ENCODE measurements at places on chromosomes 12 and 14.

- DNase-seq, result no peak
Measured at GRCh38 chr12:88546853-88547252, 33.4 kb downstream of the KITLG start.

DNA sequence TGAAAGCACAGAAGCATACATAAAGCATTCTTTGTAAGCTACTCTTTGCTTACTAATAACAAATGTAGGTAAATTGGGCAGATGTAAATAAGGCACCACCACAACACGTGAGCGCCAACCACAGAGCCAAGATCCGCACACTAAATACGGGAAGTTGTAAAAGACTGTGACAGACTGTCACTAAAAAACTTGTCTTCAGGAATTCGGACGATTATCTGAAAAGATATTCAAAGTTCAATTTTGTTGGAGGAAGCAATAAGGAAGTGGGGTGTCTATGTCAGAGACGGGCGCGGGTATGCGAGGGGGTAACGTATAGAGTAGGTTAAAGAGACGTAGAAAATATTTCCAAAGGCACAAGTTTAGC lies 1.5 kb upstream of the HSP90B1 start:
- no peak for DNase-seq

DNA sequence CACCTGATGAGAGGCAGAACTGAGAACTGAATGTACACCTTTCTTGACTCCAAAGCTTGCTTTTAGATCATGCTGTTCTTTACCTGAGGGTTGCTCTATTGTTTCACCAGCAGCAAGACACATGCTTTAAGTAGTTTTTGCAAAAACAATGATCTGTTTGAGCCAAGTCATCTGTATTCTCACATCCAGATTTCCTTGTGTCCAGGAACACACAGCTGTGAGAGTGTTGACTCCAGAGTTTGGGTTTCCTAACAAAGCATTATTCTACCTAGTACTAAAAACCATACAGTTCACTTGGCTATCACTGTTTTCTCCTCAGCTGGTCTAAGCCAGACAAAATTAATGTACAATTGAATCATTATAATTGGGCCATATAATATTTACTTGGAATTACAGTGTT lies 120.4 kb downstream of the STAB2 start:
- DNase-seq, result no peak

DNA sequence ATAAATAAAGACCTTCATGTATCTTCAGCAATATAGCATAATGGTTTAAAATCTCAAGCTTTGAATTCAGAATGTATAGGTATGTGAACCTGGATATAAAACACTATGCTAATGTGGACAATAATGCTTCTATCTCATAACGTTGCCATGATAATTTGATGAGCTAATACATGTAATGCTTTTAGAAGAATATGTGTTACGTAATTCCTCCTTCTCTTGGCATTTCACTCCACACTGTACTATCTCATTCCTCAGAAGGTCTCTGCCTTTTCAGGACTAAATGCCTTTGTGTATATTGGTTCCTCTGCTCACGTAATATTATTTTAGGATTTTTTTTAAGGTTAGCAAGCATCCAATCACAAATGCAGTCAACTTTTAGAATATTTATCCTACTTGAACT lies 86.5 kb downstream of the FOXA1 start:
- no peak for DNase-seq

GRCh38 chr12:79020106-79020505 lies 155.5 kb downstream of the SYT1 start:
- no peak for DNase-seq

GRCh38 chr14:94884616-94885230 lies 114.8 kb upstream of the GSC start:
- no peak for DNase-seq

DNA sequence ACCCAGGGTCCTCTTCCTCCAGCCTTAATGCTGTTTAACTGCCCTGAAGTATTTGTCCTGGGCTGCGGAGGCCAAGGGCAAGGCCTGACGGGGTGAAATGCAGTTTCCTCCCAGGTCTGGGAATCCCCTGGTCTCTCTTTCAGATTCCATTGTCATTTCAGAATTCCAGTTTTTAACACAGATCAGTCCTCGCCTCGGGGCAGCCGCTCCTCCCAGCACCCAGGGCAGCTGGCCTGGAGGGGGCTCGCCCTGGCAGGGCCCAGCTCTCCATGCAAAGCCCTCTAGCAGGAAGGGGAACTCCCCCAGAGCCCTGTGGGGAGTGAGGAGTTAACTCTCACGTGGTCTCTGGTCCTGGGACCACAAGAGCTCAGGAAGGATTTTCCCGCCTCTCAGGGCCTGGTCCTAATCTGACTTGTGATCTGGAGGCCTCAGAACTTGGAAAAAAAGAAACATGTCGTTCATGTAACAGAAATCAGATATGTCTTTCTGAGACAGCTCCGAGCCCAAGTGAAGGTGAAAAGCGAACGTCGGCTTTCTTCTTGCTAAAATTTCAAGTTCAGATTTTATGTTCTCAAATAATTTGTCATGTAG lies 265.6 kb upstream of the SFSWAP start:
- DNase-seq, result no peak

- DNase-seq, result no peak
Measured at GRCh38 chr12:52246720-52247621, 13.9 kb downstream of the KRT7 start.

GRCh38 chr12:2683283-2684025 lies 111.3 kb upstream of the FKBP4 start:
- no peak for DNase-seq

DNA sequence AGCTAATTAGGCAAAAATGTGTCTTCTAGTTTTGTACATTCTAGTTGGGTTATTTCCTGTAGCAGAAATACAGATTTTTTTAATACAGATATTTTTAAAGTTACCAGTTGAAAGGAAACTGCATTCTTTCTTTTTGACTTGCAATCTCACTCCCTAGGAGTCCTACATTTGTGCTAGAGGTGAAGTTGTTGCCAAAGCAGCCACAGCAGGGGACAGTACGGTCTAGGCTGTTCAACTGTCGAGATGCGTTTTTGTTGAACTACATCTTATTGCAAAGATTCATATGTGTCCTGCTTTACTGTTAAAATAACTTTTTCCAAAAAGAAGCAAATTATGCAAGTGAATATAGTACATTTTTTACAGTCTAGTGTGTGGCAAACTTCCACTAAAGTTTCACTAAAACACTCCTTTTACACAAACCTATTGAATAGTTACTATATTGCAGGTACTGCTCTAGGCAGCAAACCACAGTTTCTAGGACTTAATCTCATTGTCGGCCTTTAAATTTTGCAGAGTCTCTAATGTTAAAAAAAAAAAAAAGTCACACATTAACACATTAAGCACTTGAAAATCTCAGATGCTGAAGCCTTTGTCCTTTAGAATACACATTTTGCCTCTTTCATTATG lies 30.2 kb upstream of the SRGAP1 start:
- DNase-seq, result no peak

- no peak for DNase-seq
Measured at GRCh38 chr12:120363274-120363855, 5.6 kb downstream of the MSI1 start.

DNA sequence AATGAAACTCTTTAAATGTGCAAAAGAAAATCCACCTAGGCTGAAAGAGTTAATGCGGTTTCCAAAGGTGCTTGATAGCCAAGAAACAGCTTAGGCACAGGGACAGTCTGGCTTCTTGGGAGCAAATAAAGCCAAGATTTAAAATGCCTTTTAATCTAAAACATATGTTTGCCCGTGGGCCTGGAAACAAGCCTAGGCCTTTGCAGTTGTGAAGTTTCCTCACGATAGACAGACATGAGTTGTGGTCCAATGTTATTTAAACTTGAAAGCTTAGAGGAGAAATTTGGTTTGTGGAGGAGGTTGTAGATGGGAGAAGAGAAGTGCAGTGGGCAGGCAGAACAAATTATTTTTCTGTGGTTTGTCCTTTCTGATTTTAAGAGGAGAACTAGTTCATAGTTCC lies 29.8 kb downstream of the PROX2 start:
- no peak for DNase-seq

- DNase-seq, result no peak
Measured at GRCh38 chr12:21308785-21309184, 25.9 kb downstream of the SLCO1A2 start.

DNA sequence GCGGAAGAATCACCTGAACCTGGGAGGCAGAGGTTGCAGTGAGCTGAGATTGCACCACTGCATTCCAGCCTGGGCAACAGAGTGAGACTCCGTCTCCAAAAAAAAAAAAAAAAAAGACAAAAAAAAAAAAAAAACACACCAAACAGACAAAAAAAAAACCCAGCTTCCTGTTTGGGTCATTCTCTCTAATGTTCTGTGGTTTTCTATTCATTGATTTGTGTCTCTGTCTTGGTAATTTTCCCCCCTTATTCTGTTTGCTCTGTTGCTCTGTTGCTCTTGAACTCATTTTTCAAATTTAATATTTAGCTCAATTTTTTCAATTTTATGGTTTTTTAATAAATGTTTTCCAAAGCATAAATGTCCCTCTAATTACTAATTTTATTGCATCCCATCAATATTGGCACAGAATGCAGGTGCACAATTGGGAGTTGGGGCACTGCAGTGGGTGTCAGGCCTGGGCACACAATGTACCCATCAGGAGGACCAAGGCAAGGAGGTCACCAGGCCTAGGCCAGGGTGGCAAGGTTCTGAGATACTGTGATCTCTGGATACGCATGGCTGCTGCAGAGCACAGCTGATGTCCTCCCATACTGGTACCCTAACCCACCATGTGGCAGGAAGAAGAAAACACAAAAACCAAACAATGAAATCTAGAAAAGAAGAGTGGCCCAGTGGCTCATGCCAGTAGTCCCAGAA lies 8.0 kb upstream of the GNPTAB start:
- DNase-seq, result no peak

GRCh38 chr12:129083121-129083840 lies 230.0 kb downstream of the GLT1D1 start:
- no peak for DNase-seq

- DNase-seq, result no peak
Measured at GRCh38 chr12:115466076-115466475, 782.1 kb upstream of the TBX3 start.

DNA sequence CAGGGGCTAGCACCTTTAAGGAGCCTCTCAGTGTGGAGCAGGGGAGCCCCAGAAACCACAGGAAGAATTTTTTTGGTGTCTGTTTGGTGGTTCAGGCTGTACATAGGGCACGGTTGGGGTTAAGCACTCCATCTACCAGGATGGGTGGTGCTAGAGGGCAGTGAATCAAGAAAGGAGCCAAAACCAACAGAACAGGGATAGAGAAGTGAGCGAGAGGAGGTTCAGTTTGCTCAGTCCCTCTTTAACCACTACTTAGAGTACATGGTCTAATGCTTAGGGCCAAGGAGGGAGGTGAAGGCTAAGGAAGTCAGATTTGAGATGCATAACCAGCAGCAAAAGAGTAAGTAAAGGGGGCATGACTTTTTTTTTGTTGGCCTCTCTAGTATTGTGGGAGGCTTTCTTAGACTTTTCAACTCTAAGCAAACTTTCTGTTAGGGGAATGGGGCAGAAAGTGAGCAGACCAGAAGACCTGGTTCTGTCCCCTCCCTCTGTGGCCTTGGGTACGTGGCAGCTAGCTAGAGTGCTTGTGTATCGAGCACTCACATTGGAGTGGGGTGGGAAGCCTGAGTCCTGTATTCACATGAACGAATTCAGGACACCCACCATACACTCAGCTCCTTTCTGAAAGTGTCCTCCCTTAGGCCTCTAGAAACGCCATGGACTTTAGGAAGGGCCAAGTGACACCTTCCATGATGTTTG lies 6.6 kb upstream of the NPFF start:
- no peak for DNase-seq

DNA sequence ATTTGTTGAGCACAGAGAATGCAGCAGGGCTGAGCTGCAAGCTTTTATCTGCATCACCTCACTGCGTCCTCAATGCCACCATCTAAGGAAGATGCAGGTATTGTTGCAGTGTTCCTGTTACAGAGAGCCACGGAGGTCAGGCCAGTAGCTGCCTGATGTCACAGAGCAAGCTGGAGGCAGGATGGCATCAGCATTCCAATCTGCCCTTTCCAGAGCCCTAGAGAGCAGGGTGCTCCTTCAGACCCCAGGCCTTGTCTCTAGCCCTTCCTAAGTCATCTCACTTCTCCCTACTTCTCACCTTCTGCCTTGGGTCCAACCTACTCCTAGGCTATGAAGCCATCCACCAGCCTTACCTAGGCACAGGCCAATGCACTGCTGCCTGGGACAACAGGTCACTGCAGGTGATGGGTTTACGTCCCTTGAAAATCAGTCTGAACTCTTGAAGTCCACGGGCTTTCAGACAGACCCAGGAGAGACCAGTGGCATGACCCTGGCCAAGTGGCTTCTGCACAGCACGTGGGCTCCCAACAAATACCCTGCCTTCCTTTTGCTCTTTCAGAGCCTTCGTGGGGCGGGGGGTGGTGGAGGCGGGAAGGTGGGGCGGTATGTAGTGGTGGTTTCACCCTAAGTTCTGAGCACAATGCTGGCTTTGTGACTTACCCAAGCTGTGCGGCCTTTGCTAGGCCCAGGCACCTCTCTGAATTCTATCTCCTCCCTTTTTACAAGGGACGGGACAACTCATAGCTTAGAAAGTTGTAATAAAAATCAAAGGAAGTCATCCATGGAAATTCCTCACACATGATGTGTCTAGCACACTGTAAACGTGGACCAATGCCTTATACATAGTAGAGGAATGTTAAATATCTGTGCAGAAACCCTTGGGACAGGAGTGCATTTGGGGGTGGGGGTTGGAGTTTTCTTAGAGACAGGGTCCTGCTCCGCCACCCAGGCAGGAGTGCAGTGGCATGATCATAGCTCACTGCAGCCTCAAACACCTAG lies 136.0 kb downstream of the KSR2 start:
- no peak for DNase-seq

DNA sequence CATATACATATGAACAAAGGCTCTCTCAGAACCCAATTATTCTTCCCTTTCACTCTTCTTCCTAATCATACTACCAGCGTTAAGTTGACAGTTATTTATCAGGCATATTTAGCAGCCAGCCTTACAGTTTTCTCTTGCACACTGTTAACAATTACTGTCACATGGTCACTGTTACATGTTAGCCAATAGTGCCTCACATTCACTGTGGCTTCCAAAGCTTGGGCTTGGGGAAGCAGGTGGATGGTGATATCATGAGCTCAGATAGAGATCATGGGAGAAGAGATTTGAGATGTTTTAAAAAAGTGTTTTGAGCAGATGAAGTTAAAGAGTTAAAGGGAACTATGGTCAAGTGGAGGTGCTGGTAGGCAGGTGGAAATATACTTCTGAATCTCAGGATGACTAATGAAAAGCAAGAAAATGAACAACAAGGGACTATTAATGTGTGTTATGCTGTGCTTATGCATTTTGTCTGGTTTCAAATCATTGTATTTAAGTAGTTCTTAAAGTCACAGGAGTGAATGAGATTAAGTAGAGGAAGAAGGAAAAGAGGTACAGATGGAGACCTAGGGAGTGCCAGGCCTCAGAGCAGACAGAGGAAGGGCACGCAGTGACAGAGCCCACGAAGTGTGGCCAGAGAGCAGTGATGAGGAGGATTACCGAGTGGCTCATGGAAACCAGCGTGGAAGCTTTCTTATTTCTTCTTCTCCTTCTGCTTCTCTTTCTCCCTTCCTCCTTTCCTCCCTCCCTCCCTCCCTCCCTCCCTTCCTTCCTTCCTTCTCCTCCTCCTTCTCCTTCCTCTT lies 39.6 kb downstream of the BICD1 start:
- no peak for DNase-seq

GRCh38 chr12:52368508-52368907 lies 1.2 kb upstream of the KRT85 start:
- DNase-seq, result no peak

- no peak for DNase-seq
Measured at GRCh38 chr14:91237219-91237618, 7.3 kb downstream of the GPR68 start.

GRCh38 chr12:951176-951575 lies 1.7 kb upstream of the RAD52 start:
- DNase-seq, result no peak
